ENCODE measurements at places on chromosomes 7 and 10. TPM values are rescaled to one million over a fixed set of nuclear protein-coding genes. Genes with fewer than 3 reads are reported as not detected.

DNA sequence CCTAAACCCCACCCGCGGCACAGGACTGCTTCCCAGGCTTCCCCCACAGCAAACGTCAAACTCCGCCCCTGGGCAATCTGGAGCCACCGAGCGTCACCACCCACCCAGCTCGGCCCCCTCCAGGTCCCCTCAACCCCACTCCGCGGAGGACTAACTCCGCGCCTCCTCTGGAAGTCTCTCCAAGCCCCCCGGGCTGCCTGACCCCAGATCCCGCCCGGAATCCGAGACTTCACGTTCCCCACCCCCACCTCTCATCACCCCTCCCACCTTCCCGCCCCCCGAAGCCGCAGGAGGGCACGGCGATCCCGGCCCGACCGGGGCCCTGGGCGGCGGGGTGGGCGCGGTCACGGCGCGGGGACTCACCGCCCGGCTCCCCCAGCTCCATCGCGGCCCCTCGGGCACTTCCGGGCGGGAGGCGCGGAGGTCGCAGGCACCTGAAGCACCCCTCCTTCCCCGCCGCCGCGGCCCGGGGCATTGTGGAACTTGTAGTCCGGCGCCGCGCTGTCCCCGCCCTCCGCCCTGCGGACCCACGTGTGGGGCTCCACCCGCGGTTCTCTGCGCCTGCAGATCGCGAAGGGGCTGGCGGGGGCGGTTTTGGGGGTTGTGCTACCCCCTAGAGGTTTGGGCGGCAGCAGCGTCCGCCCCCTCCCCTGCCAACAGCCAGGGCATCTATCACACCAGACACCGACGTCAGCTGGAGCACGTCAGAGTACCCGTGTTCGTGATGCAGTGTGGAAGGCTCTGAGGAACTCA is at the start of gene TMUB1:
Gene TMUB1, minus strand, starts transcription at position 423 of the 753 bp plus-strand sequence. CDS start 930 bp downstream, outside the sequence.
- peak; percentile 83 for DNase-seq

DNA sequence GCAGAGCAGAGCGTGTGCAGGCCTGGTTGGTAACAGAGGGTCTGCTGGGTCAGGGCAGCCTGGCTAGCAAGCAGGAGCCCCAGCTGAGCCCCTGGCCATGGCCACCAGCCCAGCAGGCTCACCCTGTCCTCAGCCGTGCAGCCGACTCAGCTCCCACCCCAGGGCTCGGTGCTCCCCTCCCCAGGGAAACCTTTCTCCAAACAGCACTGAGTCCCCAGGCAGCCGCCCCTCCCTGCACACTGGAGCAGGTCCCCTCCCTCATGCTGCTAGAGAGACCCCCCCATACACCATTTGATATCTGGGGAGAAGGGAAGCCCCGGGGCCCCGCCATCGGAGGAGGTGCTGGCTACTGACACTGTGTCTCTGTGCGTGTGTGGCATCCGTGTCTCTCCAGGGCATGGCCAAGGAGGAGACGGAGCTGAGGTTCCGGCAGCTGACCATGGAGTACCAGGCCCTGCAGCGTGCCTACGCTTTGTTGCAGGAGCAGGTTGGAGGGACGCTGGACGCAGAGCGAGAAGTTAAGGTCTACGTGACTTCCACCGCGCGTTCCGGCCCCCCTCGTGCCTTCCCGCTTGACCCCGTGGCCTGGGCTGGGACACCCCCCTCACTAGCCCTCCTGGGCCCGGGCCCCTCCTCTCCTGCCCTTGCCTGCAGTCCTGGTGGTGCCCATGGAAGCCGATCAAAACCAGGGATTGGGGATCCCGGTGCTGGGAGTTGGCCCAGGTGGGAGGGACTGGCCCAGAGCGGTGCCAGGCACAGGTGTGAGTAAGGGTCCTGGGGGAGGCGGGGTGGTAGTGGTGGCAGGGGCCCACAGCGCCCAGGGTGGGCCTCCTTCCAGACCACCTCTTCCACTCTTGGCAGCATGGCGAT is 45.0 kb upstream of the DPYSL4 start:
- DNase-seq = no peak

GRCh38 chr7:135165862-135166261 is 4.6 kb downstream of the CYREN start:
- DNase-seq = no peak

Gene ANXA7
- 71.4 TPM for total RNA-seq

- no peak for DNase-seq
Observed at GRCh38 chr7:114789871-114790311, 132.0 kb upstream of the MDFIC start.

Gene COBL
- total RNA-seq = 51.9 TPM

Gene TSPAN12
- total RNA-seq = 14.7 TPM

Gene RBM20
- total RNA-seq = 0.04 TPM

Gene CYP2C19
- total RNA-seq = 0.35 TPM

DNA sequence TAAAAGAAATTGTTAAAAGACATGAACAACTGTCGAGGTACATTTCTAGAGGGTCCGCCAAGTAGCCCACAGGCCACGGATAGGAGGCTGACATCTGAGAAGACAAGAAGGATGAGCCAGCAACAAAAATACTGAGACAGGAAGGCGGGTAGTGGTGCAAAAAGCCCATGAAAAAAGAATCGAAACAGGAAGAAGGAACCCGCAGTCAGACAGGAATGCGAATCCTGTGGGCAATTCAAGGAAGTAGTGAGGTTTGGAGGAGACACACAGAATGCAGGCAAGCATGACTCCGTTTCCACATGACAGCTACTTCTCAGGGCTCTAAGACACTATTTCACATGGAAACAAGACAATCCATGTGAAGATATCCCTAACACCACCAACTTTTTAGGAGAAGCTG is 125.2 kb downstream of the DOCK4 start:
- DNase-seq = peak; percentile 42

Gene CELF2
- 22.9 TPM for total RNA-seq

DNA sequence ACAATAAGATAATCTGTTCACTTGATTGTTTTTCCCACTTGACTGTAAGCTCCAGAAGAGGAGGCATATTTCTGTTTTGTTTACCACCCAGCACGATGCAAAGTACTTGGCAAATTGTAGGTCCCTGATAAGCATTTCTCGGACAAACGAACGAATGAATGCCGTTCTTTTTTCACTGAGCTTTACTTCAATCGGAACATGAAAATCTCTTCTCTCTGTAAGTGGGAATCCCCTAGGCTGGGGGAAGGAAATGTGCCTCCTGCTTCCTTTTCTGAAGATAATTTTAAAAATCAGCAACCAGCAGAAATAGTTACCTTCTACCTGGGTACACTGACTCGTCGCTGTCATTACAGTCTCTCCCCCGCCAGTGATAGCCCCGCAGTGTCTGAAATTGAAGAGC is 102.9 kb downstream of the AOAH start:
- no peak for DNase-seq

DNA sequence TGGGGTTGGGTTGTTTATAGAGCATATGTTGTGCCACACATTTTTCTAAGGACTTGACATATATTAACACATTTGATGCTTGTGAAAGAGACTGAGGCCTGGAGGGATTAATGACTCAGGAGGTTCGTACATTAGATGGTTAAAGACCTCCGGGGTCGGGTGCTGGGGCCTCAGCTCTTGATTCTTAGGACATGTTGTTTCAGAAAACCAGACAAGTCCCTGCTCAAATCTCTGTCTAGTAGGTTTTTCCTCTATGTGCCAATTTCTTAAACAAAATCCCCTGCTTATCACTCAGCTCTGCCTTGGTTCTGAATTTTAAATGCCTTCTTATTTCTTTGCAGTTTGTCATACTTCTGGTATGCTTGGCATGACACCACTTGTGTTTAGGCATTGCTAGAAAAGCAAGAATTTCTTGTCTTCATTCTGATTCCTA is 5.8 kb downstream of the UPP1 start:
- DNase-seq = no peak

GRCh38 chr10:48649349-48649944 is 35.2 kb upstream of the WDFY4 start:
- no peak for DNase-seq

- DNase-seq = no peak
Observed at GRCh38 chr10:131070856-131071255, 240.7 kb downstream of the TCERG1L start.

- DNase-seq = no peak
Observed at GRCh38 chr10:27890971-27891370, 107.9 kb downstream of the ODAD2 start.

- peak; percentile 93 for DNase-seq
Observed at GRCh38 chr10:14954001-14954770, at the start of gene DCLRE1C. Gene DCLRE1C (minus strand): TSS chr10:14954096. CDS start chr10:14954010, 86 bp downstream.

Gene GBX1
- 1.8 TPM for total RNA-seq

GRCh38 chr7:135791543-135792362 is 43.1 kb upstream of the FAM180A start:
- no peak for DNase-seq

DNA sequence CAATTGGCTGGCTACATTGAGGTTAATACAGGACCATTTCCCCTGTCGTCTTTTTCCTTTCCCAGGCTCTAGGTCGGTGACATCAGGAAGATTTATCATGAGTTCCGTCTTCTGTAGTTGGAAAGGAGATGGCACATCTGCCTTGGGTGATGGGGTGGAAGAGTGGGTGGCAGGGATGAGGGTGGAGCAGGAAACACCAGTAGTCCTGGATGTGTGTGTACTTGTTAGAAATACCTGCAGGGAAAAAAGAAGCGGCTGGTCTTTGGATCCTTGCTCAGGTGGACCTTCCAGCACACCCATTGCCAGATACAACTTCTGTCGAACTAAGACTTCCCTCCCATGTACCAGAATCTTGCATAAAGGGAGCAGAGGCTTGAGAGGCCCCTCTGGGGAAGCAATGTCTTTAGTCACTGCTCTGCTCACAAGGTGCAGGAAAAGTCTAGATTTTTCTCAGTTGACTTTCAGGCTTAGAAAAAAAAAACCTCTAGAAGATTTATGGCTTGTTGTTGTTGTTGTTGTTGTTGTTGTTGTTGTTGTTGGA is 516.8 kb upstream of the GALNT17 start:
- no peak for DNase-seq

Gene SPDYE6
- not detected for total RNA-seq

DNA sequence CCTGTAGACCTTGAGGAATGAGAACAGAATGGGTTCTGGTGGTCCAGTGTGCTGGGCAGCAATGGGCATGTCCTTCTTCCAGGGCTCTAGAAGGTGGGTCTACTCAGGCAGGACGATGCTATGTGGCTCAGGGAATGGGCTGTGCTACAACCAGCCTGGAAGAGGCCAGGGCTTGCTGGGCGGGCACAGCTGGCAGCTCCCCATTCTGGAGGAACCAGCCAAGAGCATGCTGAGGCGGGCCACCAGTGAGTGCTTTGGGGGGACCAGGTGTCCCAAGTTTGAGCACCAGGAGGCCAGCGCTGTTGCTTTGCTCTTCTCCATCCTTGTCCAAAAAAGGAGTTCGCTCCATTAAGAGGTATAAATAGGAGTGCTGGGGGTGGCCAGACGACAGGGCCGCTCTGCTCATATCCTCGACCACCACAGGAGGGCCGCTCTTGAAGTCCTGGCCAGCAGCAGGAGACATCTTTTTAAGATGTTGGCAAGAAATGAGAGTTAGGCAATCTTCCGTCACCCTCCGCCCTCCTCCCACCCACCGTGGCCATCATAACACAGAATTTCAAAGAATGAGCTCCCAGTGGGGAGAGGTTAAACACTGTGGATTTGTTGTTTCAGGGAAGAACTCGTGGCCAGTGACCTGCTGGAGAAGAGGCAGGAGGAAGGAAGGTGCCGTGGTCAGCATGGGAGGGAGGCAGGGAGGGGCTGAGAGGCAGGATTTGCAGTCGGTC is 141.3 kb downstream of the GRK5 start:
- no peak for DNase-seq

All from GM23338 (cell line).